LoVo (cell line): ENCODE measurements at places on chromosomes 11 and 22.

DNA sequence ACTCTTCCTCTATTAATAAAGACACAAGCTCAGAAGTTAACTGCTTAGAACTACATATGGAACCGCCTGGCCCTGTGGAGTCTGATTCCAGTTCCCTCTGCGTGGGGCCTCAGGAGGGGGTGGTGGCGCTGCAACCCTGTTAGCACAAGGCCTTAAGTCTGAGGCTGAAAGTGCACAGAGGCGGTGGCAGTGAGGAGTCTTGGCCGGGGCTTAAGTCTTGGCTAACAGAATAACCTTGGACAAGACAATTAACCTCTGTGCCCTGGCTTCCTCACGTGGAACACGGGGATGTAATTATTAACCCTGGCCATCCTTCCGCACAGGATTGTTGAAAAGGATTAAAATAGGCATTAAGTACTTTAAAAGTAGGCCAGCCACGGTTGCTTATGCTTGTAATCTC, 191.5 kb downstream of the CEP164 start:
- no peak for DNase-seq

GRCh38 chr11:64314146-64314804, 3.1 kb downstream of the TRMT112 start:
- no peak for DNase-seq

- no peak for DNase-seq
These were observed 61.7 kb downstream of the PRDM11 start for GRCh38 chr11:45208135-45208534.

- DNase-seq, result no peak
These were observed 49.6 kb upstream of the NECTIN1 start for GRCh38 chr11:119778391-119779194.

GRCh38 chr11:125376856-125377255, 119.2 kb downstream of the FEZ1 start:
- no peak for DNase-seq

DNA sequence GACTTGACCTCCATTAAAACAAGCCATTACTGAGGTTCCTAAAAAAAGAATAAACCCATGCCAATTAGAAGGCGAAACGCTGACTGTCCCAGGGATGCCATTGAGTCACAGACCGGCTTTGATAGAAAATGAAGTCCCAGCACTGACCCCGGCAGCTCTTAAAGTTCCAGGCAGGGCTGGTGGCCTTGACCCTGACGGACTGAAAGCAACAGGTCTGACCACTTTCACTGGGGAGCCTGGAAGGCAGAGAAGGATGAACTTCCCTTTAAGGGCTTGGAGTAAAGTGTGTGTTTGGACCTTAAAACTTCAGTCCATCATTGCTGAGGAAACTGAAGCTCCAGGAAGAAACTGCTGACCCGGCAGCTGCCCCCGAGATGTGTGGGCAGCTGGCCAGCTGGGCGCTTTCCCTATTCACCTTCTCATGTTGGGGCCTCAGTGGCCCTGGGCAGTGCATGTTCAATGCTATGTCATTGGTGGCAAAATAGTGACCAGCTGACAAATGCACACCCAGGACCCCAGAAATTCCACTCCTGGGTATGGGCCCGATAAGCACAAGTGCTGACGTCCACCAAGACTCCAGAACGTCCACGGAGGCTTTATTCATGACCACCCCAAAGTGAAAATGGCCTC, 18.9 kb upstream of the EFCAB6 start:
- DNase-seq, result no peak

- no peak for DNase-seq
These were observed 539.7 kb upstream of the CCDC179 start for GRCh38 chr11:23399995-23400394.

- DNase-seq, result no peak
These were observed 30.2 kb downstream of the C11orf91 start for GRCh38 chr11:33670250-33671011.

DNA sequence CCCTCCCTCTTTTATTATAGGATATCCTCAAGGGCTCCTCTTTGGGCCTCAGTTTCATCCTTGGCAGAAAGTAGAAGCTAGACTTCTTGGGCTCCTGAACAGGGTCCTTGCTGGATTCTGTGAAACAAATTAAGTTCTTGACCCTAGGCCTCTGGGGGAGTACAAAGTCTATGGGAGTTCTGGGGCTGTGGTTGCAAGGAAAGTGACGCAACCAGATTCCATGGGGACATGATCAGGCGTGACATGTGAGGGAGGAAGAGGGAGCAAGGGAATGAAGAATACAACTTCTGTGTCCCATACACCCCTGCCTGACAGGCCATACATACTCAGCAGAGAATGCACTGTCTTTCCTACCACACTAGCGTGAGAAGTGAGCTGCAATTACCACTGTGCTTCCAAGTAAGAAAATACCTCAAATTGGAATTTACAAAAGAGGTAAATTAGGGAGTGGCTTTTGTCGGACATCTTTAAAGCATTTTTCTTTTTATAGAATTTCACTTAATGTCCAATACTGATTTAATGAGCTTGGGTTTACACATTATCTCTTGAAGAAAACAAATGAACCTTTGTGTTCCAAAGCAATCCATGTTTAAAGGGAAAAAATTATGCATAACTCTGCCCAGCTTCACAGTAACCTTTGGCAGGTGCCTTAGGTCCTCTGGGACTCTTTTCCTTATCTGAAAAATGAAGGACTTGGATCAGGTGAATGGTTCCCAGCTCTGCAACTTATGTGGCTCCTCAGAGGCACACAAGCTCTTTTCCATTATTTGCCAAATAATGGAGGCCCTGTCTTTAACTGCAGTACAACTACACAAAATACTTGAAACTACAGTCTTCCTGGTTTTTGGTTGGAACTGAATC, 38.9 kb downstream of the LIMK2 start:
- peak; percentile 65 for DNase-seq

DNA sequence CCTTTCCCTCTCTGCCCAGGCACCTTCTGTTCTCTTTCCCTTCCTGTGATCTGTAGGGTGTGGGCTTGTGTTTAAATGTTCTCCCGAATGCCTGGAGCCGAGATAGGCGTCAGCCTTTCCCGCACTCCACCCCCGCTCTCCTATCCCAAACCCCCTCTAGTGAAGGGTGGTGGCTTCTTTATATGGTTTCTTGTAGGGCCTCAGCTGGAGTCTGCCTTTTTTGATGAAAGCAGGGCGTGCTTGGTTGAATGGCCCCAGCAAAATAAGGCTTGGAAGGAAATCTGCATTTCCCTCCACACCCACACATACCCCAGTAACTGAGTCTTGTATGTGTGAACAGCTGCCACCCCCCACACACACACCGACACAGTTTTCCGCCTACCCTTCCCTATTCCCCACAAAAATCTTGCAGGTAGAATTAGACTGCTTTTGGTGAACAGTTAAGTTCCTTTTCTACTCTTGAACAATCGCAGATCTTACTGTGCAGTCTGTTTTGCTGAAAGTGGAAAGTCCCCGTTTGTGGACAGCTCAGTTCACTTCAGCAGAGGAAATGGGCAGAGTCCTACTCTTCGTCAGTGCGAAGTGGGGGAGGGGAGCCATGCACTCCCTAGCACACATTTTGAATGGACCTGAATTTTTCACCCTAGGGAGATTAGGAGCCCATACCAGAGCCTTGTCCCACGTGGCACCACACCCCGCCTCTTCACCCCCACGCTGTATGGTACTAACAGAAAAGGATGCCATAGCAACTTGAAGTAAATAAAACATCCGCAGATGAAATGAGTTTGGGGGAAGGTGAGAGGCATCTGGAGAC, 25.5 kb upstream of the GRK2 start:
- DNase-seq, result peak; percentile 32

DNA sequence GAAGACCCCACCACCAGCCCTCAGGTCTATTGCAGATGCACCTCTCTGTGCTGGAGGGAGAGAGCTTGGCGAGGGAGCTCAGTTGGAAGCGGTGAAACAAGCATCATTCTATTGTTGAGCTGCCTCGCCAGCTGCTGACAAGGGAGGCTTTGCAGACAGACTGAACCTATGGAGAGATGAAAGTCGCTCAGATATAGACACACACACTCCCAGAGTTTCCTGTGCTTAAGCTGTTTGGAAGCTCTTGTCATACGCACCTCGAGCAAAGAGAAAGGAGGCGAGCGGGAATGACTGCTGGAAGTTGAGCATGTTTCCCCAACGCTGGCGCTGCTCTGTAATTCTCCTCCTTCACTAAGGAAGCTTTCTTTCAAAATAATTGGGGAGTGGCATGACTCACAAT, 126.1 kb downstream of the TRIM29 start:
- no peak for DNase-seq

DNA sequence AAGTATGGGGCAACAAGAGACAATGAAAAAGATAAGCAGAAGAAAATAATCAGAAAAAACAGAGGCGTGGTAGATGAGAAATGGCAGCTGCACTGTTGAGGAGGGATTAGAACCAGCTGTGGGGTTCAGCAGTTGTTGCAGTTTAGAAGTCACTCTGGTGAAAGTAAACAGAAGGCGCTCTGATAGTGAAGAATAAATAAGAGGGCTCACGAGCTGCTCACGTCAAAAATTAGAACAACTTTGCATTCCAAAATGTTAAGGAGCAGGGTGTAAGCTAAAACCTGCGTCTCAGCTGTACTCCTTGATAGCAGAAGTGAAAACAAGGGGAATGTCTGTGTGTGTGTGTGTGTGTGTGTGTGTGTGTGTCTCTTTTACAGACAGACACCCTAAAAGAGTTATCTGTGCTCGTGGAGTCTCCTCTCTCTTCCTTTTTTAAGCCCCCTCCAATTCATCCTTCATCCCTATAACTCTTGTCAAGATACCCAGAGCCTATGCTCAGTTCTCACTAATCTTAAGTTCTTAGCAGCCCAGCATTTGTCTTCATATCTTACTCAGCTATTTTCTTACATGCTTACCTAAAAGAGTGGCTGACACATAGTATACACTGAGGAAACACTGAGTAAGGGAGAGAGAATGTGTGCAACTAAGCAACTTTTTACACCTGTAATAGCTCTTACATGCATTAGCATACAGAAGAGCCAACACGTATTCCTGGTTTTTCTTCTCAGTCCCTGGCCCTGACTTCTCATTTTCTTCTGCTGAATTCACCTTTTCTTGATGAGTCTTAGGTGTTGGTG, 8.9 kb downstream of the TTC17 start:
- DNase-seq, result no peak

DNA sequence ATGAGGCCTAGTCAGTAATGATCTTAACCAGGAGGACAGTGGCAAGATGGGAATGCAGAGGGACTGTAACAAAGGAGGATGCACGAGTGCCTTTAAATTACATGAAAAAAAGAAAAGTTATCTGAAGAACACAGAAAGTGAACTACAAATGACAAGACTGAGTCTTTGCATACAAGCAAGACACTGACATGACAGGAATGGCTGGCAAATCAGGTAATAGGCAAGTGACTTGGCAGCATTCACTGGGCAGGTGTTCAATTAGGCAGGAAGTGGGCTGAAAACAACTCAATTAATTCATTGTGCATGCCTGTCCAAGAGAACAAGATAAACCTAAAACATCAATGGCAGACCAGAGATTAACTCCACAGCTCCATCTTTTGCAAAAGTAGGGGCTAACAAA, 24.0 kb downstream of the SMCO4 start:
- DNase-seq, result no peak

- DNase-seq, result no peak
These were observed 48.2 kb upstream of the CCDC134 start for GRCh38 chr22:41752011-41752970.

DNA sequence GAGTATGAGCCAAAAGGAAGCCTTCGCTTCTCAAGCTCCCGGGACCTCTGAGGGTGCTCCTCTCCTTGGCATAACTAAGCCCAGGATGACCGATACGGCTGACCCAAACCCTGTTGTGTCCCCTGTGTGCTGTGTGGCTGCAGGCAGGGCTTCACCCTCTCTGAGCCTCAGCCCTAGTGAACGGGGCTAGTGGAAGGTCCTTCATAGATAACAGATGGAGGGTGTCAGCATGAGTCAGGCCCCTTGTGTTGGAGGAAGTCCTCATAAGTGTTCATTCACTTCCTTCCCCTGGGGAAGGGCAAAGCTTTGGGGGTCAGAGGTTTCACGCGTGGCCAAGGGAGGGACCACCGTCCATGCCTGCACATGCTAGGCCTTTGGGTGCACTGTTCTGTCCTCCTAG, 21.5 kb downstream of the SHISAL1 start:
- no peak for DNase-seq

- DNase-seq, result no peak
These were observed 972.1 kb downstream of the TBC1D22A start for GRCh38 chr22:47734511-47734910.
